ENCODE measurements at places on chromosomes 1 and 21. TPM values are rescaled to one million over a fixed set of nuclear protein-coding genes. Genes with fewer than 3 reads are reported as not detected.

- peak; percentile 17 for DNase-seq
These were observed 552 bp downstream of the PLD5 start for GRCh38 chr1:242523719-242524570.

Gene ARHGAP30
- 2.4 TPM for total RNA-seq

GRCh38 chr1:44660176-44660575 is 14.1 kb downstream of the TMEM53 start:
- peak; percentile 87 for DNase-seq

- DNase-seq = no peak
These were observed 22.2 kb downstream of the FNDC5 start for GRCh38 chr1:32848354-32849063.

DNA sequence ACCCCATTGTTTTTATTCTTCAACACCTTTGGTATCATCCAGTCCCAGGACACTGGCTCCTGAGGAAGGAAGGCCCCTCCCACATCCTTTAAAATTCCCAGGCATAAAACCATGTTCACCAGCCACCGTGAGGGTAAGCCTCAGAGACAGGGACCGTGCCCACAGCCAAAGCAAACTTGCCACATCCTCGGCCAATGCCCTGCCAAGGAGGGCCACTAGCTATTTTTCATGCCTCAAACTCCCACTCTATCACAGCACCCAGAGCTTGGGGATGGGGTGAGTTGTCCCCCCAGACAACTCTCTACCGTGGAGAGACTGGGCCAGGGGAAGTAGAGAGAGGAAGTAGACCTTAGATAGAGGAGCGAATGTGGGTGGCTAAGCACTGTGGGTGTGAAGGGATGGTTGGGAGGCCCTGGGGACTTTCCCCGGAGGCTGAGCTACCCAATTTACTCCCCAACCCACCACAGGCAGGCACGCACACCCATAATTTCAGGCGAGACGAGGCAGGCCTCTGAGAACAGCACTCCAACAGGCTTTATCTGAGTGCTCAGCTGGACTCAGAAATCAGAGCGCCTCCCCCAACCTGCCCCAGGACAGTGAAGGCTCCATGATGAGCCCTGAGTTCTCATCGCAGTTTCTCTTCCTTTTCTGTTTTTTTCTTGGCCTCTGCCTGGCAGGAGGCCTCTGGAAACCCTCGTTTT is 15.9 kb upstream of the BTG2 start:
- DNase-seq = no peak

GRCh38 chr1:66396212-66396890 is 137.6 kb upstream of the SGIP1 start:
- DNase-seq = no peak
